ENCODE measurements at places on chromosomes 16 and 17.

DNA sequence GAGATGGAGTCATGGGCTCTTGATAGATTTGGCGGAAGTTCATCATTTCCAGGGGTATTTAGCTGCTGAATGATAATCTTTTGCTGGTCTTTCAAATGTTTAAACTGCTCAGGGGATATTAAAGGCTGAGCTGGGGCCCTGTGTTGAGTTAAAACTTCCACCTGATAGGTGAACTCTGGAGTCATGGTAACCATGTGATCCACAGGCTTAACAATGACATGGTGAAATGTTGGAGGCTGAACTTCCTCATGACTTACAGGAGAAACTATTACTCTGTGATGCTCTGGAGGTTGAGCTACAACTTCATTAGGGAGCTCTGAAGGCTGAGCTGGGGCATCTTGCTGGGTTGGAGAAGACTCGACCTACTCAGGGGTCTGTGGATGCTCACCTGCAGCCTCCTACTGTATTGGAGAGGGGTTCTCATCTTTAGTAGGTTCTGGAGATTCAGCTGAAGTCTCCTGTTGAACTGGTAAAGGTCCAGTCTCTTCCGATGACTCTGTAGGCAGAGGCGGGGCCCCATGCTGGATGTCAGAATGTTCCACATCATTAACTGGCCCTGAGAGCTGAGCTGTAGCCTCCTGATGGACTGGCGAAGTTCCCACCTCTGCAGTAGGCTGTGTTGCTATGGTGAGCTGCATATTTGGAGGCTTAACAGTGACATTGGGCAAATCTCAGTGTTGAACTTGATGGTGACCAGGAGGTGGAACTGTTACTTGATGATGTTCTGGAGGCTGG, 24.2 kb downstream of the RDM1 start:
- DNase-seq, result no peak

DNA sequence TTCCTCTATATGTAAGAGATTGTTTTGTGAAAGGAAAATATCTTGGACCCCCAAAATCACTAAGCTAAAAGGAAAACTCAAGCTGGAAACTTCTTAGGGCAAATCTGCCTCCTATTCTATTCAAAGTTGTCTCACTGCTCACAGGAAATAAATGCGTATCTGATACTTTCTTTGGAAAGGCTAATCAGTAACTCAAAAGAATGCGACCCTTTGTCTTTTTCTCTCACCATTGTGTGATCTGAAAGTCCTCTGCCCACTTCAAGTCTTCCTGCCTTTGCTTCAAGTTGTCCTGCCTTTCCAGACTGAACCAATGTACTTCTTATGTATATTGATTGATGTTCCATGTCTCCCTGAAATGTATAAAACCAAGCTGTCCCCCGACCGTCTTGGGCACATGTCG, 157.3 kb downstream of the KIF2B start:
- DNase-seq, result no peak

GRCh38 chr16:86723689-86724088, 145.3 kb downstream of the FOXL1 start:
- no peak for DNase-seq

- no peak for DNase-seq
Observed at GRCh38 chr16:81899601-81900000, 111.7 kb downstream of the SDR42E1 start.

DNA sequence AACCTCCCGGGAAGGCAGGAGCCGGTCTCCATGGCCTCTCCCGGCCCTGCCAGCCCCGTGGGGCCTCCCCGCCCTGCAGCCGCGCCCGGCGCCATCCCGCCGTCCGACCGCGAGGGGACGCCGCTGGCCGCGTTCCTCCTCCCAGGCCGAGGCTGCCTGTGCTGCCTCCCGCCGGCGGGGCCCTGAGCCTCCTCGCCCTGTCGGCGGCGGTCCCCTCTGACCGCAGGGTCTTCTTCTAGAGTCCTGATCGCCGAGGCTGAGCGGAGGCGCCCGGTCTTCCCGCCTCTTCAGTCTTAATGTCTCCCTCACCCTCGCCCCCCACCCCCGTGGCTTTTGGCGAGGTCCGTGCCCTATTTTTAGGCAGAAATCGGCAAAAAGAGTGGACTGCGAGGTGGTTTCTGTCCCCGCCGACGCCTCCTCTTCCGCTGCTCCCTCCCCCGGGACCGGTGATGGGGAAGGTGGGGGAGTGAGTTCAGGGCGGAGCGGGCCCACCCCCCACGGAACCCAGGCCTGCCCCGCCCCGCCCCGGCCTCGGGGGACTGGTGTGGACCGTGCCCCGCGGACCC, 794 bp upstream of the CPNE7 start:
- peak; percentile 86 for DNase-seq

DNA sequence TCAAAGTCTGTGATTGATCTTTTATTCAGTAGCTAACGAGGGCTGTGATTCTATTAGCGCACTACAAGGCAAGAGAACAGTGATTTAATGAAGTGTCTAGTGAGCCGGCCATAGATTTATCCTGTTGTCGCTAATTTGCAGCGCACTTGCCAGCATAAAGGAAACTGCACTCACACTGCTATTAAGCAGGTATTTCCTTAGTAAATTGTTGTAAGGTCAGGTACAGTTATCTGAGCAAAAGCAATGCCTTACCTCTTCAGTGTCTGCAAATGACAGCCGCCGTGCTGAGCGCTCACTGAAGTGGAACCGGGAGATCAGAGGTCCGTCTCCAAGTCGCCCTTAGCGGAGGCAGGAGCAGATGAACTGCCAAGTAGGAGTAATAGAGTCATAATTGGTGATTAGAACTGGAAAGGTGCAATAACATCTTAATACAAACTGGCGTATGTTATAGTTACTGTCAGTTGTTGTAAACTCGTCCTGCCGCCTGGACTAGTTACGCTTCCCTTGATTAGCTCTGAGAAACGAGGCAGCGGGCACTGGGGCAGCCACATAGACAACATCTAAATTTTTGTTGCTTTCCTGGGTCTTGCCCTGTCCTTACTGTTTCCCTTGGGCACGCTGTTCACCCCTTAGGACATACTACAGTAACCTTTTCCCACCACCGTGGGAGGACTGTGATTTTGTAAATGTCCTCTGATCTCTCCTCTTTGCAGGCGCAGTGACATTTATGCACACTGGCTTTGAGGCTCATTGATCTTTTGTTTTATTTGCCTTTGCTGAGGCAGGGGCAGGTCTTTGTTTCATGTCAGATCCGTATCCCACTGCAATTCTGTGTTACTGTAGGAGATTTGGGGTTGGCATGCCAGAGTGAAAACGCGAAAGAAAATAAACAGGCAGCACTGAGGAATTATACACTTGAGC, 363.1 kb downstream of the WWOX start:
- DNase-seq, result no peak

DNA sequence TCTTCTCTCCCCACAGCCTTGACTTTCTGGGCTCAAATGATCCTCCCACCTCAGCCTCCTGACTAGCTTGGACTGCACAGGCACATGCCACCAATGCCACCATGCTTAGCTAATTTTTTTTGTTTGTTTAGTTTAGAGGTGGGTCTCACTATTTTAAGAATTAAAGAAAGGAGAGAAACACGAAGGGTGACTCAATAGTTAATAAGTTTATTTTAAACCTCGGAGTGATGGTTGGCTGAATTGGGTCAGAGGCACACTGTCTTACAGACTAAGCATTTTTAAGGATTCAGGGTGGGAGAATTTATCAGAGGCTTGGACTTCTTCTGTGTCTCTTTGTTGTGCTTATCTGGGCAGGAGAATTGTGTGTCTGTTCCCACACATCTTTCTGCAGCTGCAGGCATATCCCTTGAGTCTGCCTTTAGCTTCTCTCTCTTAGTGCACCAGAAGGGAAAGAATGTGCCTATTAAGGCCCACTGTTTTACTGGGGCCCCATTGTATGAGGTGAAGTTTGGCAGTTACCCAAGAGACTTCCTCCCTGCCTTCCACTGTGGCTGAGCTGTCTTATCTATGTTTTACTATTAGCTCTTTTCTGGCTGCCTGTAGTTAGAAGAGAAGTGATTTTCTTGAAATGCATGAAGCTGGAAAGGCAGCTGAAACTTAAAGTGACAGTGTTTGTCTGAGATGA, 2172.0 kb downstream of the TP53TG3F start:
- no peak for DNase-seq

DNA sequence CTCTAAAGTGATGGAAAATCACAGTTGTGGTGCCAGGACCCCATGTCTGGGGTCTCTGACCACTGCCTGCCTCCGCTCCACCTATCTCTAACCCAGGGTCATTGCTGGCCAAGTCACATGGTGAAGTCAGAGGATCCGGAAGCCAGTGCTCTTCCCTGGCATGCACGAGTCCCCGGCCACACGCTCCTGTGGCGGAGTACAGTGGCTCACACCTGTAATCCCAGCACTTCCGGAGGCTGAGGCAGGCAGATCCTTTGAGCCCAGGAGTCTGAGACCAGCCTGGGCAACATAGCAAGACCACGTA, 21.5 kb upstream of the RBFOX3 start:
- DNase-seq, result no peak

DNA sequence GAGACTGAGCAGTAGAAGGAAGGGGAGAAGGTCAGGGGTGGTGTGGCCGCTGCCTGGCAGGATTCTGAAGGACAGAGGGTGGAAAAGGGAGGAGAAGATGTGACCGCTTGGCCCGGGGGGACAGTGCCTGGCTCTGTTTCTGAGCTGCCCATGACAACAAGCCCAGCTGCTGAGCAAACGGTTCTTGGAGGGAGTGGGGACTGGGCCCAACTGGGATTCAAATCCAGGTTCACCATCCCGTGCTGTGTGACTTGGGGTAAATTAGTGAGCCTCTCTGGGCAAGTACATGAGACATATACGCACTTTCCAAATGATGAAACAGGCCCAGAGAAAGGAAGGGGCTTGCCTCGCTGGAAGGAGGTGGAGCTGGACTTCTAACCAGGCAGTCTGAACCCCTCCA, 23.3 kb downstream of the SEC14L5 start:
- no peak for DNase-seq

DNA sequence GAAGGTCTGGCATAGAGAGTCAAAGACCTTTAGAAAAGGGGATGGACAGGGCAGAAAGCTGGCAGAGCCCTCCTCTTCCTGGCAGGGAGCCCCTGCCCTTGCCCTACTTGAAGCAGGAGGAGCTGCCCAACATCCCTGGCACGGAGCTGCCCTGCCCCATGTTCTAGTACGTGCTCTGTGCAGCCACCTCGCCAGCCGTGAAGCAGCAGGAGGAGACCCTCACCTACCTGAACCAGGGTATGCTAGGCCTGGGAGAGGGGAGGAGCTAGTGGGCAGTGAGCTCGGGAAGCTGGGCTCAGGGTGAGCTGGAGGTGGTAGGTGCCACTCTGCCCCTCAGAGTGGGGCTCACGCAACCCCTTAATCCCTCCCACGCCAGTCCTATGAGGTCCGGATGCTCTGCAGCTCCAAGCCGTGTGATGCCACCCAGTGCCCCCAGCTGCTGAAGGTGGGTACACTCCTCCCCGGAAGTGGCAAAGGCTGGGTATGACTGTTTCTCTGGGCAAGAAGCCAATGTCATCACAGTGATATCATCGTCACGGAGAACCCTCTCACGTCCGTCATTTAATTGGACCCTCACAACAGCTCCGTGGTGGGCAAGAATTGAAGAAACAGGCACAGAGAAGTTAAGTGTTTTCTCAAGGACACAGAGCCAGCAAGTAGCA, 12.7 kb upstream of the STAC2 start:
- peak; percentile 63 for DNase-seq

GRCh38 chr17:45050481-45051059, 862 bp downstream of the DCAKD start:
- peak; percentile 65 for DNase-seq

DNA sequence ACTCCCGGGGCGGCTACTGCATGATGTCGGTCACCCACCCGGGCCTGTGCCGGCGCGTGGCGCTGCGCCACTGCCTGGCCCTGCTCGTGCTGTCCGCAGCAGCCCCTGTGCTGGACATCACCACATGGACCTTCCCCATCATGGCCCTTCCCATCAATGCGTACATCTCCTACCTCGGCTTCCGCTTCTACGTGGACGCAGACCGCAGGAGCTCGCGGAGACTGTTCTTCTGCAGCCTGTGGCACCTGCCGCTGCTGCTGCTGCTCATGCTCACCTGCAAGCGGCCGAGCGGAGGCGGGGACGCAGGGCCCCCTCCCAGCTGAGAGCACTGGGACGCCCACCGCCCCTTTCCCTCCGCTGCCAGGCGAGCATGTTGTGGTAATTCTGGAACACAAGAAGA, 29.8 kb downstream of the CDRT15 start:
- DNase-seq, result no peak

- peak; percentile 96 for DNase-seq
Observed at GRCh38 chr17:77423589-77424451, 283.1 kb downstream of the SEC14L1 start.

- DNase-seq, result no peak
Observed at GRCh38 chr16:75229172-75230031, 10.6 kb downstream of the CTRB1 start.

DNA sequence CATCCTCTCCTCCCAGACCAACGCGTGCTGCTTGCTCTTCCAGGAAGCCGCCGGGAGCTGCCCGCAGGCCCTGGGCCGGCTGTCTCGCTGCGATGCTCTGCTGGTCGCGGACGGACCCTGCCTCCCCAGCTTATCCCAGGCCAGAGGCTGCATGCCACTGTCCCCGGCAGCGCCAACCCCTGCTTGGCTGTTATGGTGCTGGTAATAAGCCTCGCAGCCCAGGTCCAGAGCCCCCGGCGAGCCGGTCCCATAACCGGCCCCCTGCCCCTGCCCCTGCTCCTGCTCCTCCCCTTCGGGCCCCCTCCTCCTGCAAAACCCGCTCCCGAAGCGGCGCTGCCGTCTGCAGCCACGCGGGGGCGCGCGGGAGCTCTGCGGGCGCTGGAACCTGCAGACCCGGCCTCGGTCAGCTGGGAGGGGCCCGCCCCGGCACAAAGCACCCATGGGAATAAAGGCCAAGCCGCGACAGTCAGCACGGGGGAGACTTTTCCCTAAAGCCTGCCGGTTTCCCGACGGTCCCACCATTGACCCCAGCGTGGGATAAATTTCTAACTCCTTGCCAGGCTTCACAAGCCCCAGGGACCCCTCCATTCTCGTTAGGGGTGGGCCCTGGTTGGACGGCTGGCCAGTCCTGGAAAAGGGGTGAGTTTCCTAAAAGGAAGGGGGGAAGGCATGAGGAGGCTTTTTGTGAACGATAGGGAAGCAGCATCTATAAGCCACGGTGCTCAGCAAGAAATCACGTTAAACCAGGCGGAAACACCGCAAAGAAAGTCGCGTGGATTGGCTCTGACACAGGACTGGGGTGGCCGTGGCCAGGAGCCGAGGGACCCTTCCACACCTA, 11.2 kb downstream of the ENPP7 start:
- peak; percentile 62 for DNase-seq

GRCh38 chr17:33220036-33220435, 73.1 kb downstream of the ASIC2 start:
- no peak for DNase-seq

GRCh38 chr16:10787304-10787703, 31.3 kb downstream of the TVP23A start:
- no peak for DNase-seq

All from ELR (cell line).